ENCODE measurements at places on chromosomes 16 and 17. TPM values are rescaled to one million over a fixed set of nuclear protein-coding genes. Genes with fewer than 3 reads are reported as not detected.

- DNase-seq, result no peak
- H3K27me3 ChIP-seq, result no peaks in the 10 kb centered on the region
- H3K27ac ChIP-seq, result no peak overlapping the region
- no peak overlapping the region for H3K4me3 ChIP-seq
Measured at GRCh38 chr16:75455677-75456076, 8.8 kb downstream of the TMEM170A start.

The MPO gene
- not detected for polyA plus RNA-seq

DNA sequence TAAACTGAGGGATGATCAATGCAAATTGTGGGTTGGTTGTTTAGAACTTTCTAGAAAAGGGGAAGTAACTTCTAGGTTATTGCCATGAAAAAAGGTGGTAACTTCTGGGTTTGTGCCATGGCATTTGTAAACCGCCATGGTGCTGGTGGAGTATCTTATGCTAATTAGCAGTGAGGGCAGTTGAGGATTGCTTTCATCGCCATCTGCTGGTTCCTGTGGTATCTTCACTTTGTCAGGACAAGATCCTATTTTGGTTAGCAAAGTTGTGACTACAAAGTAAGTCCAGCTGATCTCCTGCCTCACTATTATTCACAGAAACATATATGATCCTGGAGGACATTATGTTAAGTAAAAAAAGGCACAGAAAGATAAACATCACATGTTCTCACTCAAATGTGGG lies 1332.3 kb downstream of the CDH11 start:
- no peaks in the 10 kb centered on the region for H3K36me3 ChIP-seq
- no peak for DNase-seq
- no peak overlapping the region for H3K27ac ChIP-seq
- H3K4me3 ChIP-seq, result no peak overlapping the region
- no peaks in the 10 kb centered on the region for H3K4me1 ChIP-seq

DNA sequence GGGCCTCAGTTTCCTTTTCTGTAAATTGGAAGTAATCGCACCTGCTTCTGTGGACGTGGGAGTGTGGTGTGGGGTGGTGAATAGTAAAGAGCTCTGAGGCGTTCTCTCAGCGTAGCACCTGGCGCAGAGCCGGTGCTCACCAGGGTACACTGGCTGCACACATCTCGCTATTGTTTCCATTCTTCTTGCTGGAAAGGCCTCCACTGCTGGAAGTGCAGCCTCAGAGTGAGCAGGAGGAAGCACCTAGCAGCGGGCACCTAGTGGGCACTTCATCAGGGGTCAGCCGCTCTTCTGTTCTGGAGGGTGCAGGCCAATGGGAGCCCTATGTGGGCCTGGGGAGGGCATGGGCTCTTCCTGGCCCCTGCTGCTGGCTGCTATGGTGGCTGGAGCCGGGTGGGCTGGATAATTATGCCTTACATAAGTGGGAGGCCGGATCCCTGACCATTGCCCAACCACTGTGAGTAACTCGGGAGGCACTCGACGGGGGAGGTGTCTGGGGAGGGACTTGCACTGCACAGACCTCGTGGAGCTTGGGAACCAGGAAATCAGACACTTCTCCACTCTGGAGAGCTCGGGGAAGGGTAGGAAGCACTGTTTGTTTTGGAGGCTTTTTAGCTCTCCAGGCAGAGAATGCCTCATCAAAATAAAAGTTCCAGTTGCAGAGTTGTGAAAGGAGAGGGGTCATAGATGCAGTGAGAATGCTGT lies 1.7 kb downstream of the MAP2K3 start:
- no peak for DNase-seq
- H3K36me3 ChIP-seq, result no peaks in the 10 kb centered on the region
- peak overlapping the region; percentile 94 for H3K27ac ChIP-seq
- no peaks in the 10 kb centered on the region for H3K27me3 ChIP-seq
- peaks cover 57% of the 10 kb centered on the region for H3K4me1 ChIP-seq
- peak overlapping the region; percentile 87 for H3K4me3 ChIP-seq

The CCL17 gene
- not detected for polyA plus RNA-seq

DNA sequence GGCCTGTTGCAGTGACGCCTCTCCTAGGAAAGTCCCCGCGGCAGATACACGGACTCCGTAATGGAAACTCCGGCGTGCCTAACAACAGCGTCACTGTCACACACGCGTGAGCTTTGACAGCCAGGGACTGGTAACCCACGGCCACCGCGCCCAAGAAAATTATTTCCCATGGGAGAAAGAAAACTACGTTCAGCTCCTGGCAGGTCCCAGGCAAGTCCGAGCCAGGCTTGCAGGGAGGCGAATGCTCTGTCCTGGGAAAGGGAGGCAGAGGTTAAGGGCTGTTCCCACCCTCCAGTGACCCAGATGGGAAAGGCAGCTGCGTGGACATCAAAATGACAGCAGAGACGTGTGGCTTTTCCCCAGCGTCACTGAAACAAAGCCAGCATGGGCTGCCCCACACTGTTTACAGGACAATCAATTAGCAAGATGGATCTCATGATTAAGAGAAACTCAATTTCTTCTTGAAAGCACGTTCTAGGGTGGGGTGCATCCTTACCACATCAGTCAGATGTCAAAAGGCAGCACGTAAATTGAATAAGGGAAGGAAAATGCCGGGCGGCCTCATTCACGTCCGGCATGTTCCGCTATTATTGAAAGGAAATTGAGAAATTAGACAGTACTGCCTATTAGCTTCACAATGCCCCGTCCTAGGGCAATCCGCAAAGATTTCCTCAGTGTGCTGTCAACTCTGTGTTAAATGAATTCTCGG lies 82.5 kb downstream of the NXN start:
- H3K27ac ChIP-seq, result no peak overlapping the region
- H3K4me1 ChIP-seq, result no peaks in the 10 kb centered on the region
- H3K4me3 ChIP-seq, result no peak overlapping the region
- no peaks in the 10 kb centered on the region for H3K36me3 ChIP-seq
- H3K27me3 ChIP-seq, result no peaks in the 10 kb centered on the region

DNA sequence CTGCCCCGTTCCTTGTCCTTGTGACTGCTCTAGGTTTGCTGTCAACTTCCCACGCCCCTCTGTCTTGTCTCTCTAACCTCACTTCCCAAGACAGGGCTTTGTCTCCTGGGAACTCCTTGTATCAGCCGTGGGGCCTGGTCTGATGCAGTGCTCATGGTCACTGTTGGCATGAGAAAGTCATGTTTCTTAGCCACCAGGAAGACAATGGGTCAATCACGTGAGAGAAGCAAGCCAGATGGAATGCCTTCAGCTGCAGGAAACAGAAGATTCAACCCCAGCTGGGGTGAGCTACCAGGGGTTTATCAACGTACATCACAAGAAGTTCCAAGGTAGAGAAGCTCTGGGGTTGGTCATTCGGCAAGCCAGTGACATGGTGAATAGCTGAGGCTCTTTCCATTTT lies 116.6 kb downstream of the IRF8 start:
- H3K4me1 ChIP-seq, result no peaks in the 10 kb centered on the region
- no peak for DNase-seq
- H3K27me3 ChIP-seq, result peaks cover 2% of the 10 kb centered on the region
- H3K4me3 ChIP-seq, result no peak overlapping the region

The TOX3 gene
- polyA plus RNA-seq, result not detected

- H3K27ac ChIP-seq, result no peak overlapping the region
- H3K4me1 ChIP-seq, result no peaks in the 10 kb centered on the region
- H3K4me3 ChIP-seq, result no peak overlapping the region
- no peaks in the 10 kb centered on the region for H3K27me3 ChIP-seq
- H3K36me3 ChIP-seq, result no peaks in the 10 kb centered on the region
- no peak for DNase-seq
Measured at GRCh38 chr17:31825961-31826691, 32.9 kb downstream of the COPRS start.

GRCh38 chr16:495127-495748 lies 32.3 kb upstream of the CAPN15 start:
- H3K4me1 ChIP-seq, result no peaks in the 10 kb centered on the region
- H3K27me3 ChIP-seq, result no peaks in the 10 kb centered on the region
- peaks cover 5% of the 10 kb centered on the region for H3K36me3 ChIP-seq
- H3K4me3 ChIP-seq, result no peak overlapping the region
- no peak for DNase-seq
- no peak overlapping the region for H3K27ac ChIP-seq

- no peak overlapping the region for H3K4me3 ChIP-seq
- H3K36me3 ChIP-seq, result no peaks in the 10 kb centered on the region
- no peak for DNase-seq
- no peak overlapping the region for H3K27ac ChIP-seq
- H3K27me3 ChIP-seq, result no peaks in the 10 kb centered on the region
Measured at GRCh38 chr17:26765860-26766709, 527.8 kb upstream of the WSB1 start.

- H3K4me3 ChIP-seq, result no peak overlapping the region
- H3K27ac ChIP-seq, result no peak overlapping the region
- no peaks in the 10 kb centered on the region for H3K27me3 ChIP-seq
- no peak for DNase-seq
Measured at GRCh38 chr17:38628441-38628840, 22.7 kb upstream of the SRCIN1 start.

DNA sequence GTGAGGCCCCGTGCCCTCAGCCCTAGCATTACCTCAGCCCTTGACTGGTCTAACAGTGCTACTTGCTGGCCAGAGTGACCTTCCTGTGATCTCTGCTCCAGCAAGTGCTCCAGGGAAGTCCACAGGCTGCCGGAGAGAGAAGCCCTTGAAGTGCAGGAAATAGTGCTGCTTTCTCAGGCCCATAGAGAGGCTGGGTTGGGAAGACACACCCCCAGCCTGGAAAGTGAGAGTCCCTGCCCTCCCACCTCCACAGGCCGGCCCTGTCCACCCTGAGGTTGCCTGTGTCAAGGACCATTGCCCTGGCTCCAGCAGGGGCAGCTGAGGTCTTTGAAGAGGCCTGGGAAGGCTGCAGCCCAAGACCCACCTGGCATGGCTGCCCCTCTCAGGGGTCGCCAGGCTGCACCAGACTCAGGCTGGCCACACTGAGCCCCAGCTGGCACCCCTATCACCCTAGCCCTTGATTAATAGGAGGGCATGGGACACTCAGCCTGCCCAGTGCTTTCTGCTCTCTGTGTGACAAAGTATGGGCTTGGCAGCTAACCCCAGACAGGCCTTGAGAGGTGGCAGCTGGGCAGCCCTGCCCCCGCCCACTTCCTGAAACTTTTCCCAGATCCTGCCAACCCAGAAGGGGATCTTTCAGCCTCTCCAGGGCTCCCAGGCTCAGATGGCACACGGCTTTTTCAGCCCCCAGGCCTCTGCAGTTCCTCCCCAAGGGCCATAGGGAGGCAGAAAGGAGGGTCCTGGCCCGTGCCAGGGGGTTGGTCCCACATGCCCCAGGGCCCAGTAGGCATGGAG lies 21.7 kb downstream of the ATP6V0D1 start:
- DNase-seq, result no peak
- peaks cover 5% of the 10 kb centered on the region for H3K36me3 ChIP-seq
- no peak overlapping the region for H3K27ac ChIP-seq
- H3K27me3 ChIP-seq, result no peaks in the 10 kb centered on the region
- H3K4me3 ChIP-seq, result no peak overlapping the region

The TAT gene
- not detected for polyA plus RNA-seq

DNA sequence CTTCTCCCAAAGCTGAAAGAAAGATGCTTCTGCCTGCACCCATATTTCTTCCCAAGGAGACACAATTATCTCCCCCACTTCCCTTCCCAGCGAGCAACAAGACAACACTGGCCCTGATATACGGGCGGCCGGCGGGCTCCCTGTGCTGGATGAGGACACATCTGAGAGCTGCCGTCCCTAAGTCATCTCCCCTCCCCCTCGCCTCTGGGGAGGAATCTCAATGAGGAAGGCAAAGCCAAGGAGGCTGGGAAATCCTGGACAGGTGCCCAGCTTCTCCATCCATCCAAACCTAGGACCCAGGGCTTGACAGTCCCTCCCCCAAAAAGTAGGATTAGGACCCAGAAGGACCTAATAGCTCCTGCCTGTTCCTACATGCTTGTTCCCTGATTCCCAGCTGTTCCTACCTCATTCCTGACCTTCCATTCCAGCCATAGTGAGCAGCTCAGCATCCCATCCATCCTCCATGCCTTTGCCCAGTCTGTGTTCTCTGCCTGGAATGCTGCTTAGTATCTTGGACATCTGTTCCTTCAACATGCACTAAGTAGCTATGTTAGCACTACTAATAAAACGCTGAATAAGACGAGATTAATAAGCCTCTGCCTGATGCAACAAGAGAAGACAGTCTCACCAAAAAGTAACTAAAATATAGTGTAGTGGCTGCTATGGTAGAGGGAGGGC lies 167.9 kb downstream of the CCT6B start:
- no peaks in the 10 kb centered on the region for H3K27me3 ChIP-seq
- no peak overlapping the region for H3K4me3 ChIP-seq
- no peak for DNase-seq

The NAGS gene
- 1.7 TPM for polyA plus RNA-seq

The CAPN15 gene
- 5.3 TPM for polyA plus RNA-seq

Measured in CD4-positive, alpha-beta memory T cell (primary cell).